ENCODE measurements at places on chromosomes 5 and 9.

GRCh38 chr9:93132287-93132927 lies 1.6 kb downstream of the NINJ1 start:
- DNase-seq = no peak

- DNase-seq = no peak
These were observed 131.0 kb upstream of the ASTN2 start for GRCh38 chr9:117545846-117546245.

GRCh38 chr9:137919095-137919465 lies 41.5 kb downstream of the CACNA1B start:
- no peak for DNase-seq

DNA sequence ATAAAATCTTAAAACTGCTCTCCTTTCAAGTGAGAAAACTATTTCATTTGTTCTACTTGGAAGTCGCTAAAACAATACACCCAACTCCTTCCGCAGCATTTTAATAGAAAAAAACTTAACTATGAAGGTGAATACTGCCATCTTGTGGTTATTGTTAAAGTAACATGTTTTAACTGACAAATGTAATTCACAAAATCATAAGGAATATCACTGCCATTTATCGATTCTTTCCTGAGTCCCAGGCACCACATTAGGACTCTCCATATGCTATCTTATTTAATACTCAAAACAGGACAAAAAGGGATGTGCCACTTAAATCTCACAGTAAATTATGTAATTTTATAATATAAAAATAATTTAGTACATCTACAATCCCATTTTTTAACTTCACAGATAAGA lies 130.5 kb upstream of the ITGA1 start:
- no peak for DNase-seq

- no peak for DNase-seq
These were observed 4.2 kb upstream of the EPB41L4B start for GRCh38 chr9:109325089-109325488.

DNA sequence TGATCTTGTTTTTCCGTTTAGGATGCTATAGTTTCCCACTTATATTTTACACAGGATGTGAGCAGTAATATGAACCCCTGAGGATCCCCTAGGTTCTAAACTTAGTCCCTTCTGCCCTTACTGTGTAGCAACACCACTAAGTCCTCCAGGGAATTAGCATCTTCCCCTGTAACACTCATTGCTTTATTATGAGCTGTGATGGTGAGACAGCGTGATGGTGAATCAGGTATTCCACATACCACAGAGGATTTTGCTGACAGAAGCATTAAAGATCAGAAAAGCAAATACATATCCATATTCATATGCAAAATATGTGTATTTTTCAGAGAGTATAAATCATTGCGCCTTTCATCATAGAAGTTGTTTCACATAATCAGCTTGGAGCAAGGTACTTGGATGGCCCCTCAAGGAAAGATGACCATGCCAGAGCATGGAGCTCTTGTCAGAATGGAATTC lies 317.0 kb downstream of the ICE1 start:
- no peak for DNase-seq

DNA sequence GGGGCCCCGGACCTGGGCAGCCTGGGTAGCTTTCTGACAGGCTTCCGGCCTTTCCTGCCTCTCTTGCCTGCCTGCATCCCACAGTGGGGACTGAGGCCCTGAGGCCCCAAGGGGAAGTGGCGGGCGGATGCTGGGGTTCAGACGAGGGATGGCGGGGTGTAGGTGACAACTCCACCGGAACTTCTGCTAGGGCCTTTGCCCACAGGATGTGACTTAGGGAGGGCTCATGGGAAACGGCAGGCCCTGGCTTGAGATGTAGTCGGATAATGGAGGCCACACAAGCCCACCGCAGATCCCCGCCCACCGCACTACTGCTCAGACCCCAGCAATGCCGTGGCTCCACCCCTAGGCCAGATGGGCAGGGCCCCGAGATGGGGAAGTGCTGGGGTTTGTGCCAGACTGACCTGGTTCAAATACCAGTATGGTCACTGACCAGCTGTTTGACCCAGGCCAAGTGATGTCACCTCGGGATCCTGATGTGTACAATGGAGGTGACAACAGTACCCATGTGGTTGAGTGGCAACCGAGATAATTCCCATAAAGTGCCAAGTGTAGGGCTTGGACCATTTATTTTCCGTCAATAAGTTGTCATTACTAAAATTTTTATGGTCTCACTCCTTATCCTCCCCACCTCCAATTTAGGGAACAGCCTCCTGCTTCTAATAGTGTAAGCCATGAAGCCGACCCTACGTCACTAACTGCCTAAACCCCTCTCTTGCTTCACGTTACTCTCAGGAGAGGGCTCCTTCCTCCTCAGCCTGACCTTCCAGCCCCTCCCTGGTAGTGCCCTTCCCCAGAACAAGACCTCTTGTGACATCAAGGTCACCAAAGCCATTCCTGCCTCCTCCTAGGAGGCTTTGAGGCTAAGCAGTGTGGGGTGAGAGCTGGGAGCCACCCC lies 2.5 kb upstream of the CDK9 start:
- no peak for DNase-seq

GRCh38 chr9:2290382-2290781 lies 275.2 kb downstream of the SMARCA2 start:
- DNase-seq = no peak

Data from stimulated activated CD4-positive, alpha-beta T cell treated with anti-CD3 and anti-CD28 coated beads, TNF-alpha, amount 100 ng/mL, for 1 hour (primary cell).